ENCODE measurements at places on chromosomes 3 and 15. TPM values are rescaled to one million over a fixed set of nuclear protein-coding genes. Genes with fewer than 3 reads are reported as not detected.

The LMOD3 gene
- total RNA-seq = 0.10 TPM

The SLC2A2 gene
- total RNA-seq = 0.26 TPM

The CACNA2D3 gene
- 0.48 TPM for total RNA-seq

The SCG5 gene
- 5.3 TPM for total RNA-seq

The SPG21 gene
- total RNA-seq = 93.7 TPM

The SKOR1 gene
- 0.26 TPM for total RNA-seq

- no peak for DNase-seq
These were observed 37.7 kb downstream of the LRIG1 start for GRCh38 chr3:66463054-66463631.

- DNase-seq = no peak
These were observed at the start of gene PROK2 for GRCh38 chr3:71784914-71785531. TSS of gene PROK2 (minus strand) at chr3:71785148. CDS start at chr3:71785052, 96 bp downstream.

DNA sequence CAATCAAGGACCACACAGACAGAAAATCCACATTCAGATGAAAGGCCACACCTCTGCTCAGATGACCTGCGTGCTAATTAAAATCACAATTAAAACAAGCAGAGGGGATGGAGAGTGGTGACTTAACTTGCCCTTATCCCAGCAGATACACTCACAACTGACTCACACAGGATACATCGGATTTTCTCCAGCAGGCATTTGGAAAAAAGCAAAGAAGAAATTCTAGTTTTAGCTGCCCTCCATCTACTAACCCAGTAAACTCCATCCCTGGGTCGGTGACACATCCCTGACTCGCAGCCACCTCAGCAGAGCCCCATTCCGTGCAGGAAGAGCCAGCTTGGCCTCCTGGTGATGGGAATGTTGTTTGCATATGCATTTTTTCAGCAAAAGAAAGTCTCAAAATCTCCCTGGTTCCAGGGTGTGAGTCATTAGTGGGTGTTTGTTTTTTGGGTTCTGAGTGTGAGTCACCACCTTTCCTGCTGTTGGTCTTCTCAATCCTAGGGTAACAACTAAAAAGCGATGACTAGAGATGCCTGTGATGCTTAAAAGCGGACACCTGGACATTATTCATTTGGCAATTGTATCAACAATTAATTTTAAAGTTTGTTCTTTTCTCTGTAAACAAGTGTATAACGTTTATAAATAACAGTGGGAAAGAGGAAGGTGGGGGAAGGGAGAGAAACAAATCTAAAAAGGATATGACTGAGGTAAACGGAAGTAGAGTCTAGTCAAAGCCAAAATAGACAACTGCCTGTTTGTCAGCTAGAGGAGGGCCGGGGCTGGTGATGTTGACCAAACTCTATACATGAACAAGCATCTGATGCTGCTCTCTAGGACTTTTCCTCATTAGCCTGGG is 49.8 kb upstream of the SLC4A7 start:
- no peak for DNase-seq

- no peak for DNase-seq
These were observed 525 bp upstream of the FSTL1 start for GRCh38 chr3:120451272-120451761.

- DNase-seq = no peak
These were observed 180.5 kb downstream of the RSL24D1 start for GRCh38 chr15:55016225-55016624.
